ENCODE measurements at places on chromosomes 3 and 15. TPM values are rescaled to one million over a fixed set of nuclear protein-coding genes. Genes with fewer than 3 reads are reported as not detected.

The GOLGA8O gene
- total RNA-seq = 0.48 TPM

The GPR87 gene
- total RNA-seq = 83.1 TPM

The ZNF80 gene
- total RNA-seq = not detected

The CHP1 gene
- 67.7 TPM for total RNA-seq

The PEAK1 gene
- total RNA-seq = 5.8 TPM

The HGD gene
- 3.4 TPM for total RNA-seq

The AHSG gene
- not detected for total RNA-seq

The ZNF710 gene
- total RNA-seq = 9.8 TPM

The FES gene
- total RNA-seq = 3.2 TPM

The CADM2 gene
- total RNA-seq = 0.64 TPM

The COL6A5 gene
- total RNA-seq = not detected

The TM4SF4 gene
- not detected for total RNA-seq

The SERINC4 gene
- total RNA-seq = not detected
